ENCODE measurements at places on chromosomes 12 and 14.

DNA sequence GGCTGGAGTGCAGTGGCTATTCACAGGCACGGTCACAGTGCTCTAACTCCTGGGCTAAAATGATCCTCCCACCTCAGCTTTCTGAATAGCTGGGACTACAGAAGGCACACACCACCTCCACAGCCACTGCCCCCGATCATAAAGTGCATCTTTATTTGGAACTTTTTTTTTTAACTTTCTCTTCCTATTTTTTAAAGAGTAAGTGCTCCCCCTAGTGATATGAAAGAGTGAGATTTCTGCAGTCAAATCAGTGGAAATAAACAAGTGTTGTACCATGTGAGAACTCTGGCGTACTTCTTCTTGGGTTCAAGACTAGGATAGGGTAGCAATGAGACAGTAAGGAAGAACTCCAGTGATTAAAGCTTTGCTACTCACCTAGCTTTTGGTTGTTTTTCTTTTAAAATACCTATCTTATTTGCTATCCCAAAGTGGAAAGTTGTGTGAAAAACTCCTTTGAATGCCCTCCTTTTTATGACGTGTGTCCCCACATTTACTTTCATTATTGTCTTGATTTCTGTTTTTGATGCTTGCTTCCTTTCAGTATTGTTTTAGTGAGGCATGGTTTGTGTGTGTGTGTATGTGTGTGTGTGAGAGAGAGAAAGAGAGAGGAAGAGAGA lies 6.6 kb downstream of the PPP4R4 start:
- peak; percentile 61 for DNase-seq

DNA sequence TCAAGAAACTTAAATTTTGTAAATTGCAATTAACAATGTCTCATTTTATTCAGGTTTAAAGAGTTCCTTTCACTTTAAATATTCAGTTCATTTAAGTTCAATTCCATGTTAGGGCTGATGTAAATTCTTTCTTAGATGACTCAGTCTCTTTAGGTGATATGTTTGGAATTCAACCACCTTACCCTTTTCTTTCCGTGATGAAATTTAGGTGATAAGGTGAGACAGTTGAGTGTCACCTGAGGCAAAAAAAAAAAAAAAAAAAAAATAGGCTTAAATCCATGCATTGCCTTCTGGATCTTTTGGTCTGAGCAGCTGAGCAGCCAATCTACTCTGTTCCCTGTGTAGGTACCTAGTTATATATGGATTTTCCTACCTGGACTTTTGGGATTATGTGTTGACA lies 299.5 kb downstream of the DAD1 start:
- no peak for DNase-seq

DNA sequence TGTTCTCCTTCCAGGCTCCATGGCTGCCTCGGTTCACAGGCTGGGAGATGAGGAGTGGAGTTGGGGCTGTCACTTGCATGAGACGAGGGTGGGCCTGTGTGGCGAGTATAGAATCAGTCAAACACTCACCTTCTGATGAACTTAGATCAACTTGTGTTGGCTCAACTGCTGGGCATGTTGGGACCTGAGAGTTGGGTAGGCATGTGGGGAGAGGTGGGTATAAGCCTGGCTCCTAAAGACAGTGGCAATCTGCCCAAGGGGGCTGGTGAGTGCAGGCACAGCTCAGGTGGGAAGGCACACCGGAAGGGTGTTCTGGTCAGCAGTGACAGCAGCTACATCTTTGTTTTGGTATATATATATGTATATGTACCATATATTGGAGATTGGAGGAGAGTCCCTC lies 30.1 kb upstream of the TDRD9 start:
- no peak for DNase-seq

- no peak for DNase-seq
Measured at GRCh38 chr14:93528884-93529558, 98.3 kb downstream of the UNC79 start.

DNA sequence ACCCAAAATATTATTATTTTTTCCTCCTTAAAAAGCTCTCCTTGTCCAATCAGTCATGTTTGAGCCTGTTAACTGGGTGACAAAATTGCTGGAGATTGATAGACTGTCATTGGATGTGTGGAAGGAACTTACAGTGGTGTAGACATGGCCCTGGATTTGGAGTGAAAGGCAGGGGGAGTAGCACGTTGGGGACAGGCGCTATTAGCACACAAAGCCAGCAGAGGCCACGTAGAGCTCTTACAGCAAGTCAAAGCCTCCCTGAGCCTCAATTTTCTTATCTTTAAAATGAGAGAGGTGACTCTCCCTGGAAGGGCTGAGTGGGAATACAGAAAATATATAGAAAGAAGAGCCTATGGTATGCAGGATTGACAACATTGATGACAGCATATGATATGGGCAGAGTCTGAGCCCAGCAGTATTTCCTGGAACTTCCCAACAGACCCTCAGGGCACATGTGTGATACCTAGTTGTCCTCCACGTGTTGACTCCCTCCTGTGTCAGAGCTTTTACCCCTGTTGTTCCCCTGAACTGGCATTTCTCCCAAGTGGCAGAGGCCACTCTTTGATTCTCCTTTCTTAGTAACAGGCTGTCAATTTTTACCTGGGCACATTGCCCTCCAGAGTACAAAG lies 504.9 kb downstream of the VRK1 start:
- DNase-seq: no peak

GRCh38 chr14:96038558-96038919 lies 623 bp upstream of the C14orf132 start:
- no peak for DNase-seq

GRCh38 chr12:114746297-114747011 lies 62.5 kb upstream of the TBX3 start:
- DNase-seq: peak; percentile 36

DNA sequence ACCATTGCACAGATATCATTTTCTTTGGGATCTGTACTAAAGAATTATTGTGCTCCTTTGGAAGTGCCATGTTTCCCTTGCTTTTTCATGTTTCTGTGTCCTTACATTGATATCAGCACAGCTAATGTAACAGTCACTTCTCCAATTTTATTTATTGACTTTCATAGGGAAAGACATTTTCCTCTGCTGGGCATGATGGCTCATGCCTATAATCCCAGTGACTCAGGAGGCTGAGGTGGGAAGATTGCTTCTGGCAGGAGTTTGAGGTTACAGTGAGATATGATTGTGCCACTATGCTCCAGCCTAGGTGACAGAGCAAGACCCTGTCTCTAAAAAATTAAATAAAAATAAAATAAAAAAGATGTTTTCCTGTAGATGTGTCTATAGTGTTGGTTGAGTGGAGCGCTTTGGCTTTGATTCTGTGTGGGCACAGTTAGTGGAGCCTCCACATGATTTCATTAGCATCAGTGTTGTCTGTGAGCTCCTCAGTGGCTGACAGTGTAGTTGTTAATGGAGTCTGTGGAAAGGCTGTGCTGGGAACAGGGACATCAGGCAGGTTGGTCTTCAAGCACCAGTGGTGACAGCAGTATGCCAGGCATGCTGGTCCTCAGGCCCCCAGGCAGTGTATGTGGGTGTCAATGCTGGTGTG lies 7.4 kb downstream of the OAS2 start:
- no peak for DNase-seq

DNA sequence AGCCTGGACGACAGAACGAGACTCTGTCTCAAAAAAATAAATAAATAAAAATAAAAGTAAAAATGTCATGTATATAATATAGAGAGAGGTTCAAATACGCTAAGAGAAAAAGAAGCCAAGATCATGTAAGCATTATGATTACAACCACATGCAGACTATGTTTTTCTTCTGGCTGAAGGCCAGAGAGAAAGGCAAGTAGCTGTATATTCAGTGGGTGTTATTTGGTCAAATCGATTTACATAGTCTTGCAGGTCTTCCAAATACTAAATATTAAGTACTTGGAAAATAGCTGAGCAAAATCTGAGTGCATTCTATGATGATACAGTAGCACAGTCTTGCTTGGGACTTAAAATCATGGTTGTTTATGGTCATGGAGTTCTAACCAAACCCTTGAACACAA lies 758.0 kb downstream of the DIO2 start:
- DNase-seq: peak; percentile 35

DNA sequence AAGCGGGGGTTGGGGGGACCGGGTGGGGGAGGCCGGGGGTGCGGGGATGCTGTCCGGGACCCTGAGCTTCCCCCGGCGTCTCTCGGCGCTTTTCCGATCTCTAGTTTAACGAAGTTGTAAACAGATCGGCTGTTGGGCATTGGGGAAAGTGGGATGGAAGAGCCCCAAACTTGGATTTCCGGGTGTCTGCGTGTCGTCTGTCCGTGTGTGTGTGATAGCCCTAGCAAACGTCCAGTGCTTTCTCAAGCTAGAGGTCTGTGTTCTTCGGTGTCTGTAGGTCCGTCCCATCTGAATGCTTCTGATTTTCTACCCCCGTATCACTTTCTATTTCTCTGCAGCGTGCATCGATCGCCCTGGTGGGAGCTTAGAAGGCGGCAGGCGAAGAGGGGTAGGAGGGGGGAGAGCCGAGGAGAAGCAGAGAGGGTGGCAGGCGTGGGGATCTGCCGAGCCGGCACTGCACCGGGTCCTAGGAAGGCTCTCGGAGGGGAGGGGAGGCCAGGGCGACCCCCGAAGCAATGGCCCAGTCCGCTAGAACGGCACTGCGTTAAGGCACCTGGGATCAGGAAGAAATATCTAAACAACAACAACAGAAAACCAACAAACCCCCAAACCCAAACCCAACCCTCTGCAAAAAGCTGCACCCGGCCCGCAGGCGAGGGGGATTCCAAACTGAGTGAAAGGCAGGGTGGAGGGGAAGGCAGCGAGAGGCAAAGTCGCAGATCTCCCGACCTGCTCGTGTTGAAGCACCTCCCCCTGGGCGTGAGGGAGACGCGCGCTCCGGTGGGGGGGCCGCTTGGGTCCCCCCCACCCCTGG lies 1.0 kb downstream of the KCNA1 start:
- no peak for DNase-seq

DNA sequence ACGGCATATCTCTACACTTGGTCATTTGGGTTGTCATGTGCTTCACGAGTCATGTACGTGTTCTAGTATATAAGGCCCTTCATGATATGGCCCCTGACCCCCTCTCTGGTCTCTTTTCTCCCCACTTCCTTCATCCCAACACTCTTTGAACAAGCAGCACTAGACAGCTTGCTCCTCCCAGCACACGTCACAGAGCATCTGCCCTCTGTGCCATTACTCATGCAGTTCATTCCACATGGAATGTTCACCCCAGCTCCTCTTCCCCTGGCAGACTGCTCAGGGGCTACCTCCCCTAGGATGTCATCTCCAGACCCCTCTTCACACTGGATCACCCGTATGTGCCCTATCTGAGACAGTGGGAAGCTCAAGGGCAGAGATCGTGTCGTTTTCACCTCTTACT lies 14.1 kb upstream of the LRP1-AS start:
- peak; percentile 57 for DNase-seq

DNA sequence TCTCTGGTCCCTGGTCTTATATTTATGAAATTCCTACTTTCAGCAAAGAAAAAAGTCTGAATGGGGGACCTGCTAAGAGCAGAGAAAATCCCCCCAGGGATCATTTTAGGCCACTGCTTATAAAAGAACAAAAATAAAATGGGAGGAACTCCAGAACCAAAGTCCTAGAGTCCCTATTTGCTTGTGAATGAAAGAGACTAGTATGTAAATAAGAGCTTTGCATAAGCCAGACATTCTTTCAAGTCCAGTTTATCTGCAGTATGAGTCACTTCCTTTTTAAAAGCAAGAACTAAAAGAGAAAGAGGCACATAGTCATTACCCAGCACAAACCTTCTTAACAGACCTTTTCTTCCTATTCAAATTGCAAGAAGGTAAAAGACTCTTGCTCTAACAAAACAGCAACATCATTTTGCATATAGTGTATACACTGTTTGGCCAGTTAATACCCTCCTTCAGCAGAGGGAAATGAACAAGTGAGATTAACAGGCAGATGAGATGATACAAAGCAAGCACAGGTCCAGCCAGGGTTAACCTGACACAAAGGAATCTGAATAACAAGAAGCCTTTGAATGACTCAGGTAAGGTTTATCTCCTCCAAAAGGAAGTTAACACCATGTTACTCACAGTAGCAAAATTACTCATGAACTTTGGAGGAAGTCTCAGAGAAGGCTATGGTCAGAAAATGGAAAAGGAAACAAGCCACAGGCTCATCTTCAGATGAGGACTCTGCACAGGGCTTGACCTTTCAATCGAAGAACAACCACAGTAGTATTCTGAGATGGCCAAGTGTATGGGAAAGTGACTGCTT lies 87.3 kb downstream of the PHLDA1 start:
- DNase-seq: peak; percentile 91

DNA sequence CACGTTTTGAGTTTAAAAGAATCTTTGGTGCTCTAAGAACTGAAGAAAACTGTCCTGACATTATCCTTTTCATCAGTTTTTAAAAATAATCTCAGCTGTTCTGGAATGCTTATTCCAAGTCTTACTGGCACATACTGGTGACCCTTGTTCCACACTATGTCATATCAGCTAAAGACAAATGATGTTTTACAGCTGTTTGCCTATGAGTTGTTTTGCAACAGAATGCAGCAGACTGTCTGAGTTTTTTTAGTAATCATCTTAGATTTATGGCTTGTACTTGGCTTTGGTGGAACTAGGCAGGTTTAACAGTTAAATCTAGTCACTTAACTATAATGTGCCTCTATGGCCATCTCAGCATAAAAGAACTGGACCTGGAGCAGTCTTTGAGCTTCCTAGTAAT lies 91.6 kb upstream of the GRIN2B start:
- no peak for DNase-seq

DNA sequence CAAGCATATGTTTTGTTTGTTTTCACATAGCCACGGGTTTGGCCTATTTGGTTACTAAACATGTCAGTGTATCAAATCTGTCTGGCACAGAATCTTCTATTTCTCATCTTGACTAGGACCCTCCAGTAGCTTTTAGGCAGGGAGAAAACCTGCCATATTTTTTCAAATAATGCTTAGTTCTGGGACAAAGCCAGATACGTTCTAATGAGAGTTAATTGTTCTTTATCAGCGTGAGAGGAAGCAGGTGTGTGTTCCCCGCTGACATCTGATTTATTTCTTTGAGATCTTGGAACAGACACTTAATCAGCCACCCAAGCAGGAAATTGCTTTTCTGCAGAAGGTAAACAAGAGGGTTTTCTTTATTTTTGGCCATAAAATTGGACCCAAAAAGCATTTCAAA lies 54.8 kb downstream of the GOLGA5 start:
- no peak for DNase-seq

DNA sequence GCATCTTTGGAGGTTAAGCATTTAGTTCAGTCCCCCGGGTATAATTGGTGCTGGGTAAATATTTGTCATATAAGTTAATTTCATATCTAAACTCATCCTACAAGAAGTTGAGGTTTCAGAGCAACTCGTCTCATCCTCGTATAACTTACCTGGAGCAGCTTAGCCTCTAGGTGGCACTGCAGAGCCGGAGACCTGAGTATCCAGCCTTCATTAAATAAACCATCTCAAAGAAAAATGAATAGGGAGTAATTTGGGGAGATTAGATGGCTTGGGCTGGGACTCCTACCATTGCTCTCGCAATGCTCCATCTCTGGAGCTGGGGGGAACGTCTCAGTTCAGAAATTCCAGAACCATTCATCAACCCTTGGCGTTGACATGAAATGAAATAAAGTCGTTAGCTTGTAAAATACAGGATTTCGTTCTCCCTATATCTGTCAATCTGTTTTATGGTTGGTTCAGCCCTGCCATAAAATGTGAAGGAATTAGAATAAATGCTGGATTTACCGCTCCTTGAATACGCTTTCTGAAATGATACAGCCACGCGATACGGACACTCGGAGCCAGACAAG lies 122.9 kb upstream of the TMEM132D start:
- peak; percentile 44 for DNase-seq

- no peak for DNase-seq
Measured at GRCh38 chr14:92591346-92591745, 77.8 kb downstream of the RIN3 start.

GRCh38 chr12:25323581-25323982 lies 72.9 kb upstream of the KRAS start:
- peak; percentile 5 for DNase-seq

GRCh38 chr12:12387501-12387900 lies 30.6 kb downstream of the BORCS5 start:
- peak; percentile 65 for DNase-seq

All from choroid plexus epithelial cell (primary cell).